ENCODE measurements at places on chromosomes 16 and 17.

GRCh38 chr17:13792314-13792713 is 190.6 kb upstream of the HS3ST3A1 start:
- H3K27me3 ChIP-seq, result no peaks in the 10 kb centered on the region
- H3K36me3 ChIP-seq, result no peaks in the 10 kb centered on the region
- H3K4me3 ChIP-seq, result no peak overlapping the region
- H3K27ac ChIP-seq, result no peak overlapping the region
- no peaks in the 10 kb centered on the region for H3K4me1 ChIP-seq

DNA sequence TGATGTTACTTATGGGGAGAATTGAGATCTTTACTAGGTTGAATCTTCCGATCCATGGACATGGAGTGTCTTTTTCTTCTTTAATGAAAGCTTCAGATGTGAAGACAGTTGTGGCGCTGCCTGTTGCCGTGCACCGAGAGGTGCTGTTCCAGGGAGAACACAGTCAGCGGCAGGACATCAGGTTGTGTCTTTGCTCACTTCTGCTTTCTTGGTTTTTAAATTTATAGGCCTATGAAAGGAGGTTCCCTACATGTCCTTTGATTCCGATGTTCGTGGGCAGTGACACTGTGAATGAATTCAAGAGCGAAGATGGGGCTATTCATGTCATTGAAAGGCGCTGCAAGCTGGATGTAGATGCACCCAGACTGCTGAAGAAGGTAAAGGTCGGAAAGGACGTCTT is 49.8 kb downstream of the SEC14L1 start:
- no peak overlapping the region for H3K27ac ChIP-seq
- H3K27me3 ChIP-seq, result no peaks in the 10 kb centered on the region
- H3K36me3 ChIP-seq, result peaks cover 53% of the 10 kb centered on the region
- no peak overlapping the region for H3K4me3 ChIP-seq
- DNase-seq, result no peak
- peaks cover 20% of the 10 kb centered on the region for H3K4me1 ChIP-seq

GRCh38 chr17:6936370-6937028 is 59.4 kb upstream of the ALOX12 start:
- DNase-seq, result no peak
- no peaks in the 10 kb centered on the region for H3K36me3 ChIP-seq
- peak overlapping the region; percentile 46 for H3K4me3 ChIP-seq
- H3K4me1 ChIP-seq, result no peaks in the 10 kb centered on the region

DNA sequence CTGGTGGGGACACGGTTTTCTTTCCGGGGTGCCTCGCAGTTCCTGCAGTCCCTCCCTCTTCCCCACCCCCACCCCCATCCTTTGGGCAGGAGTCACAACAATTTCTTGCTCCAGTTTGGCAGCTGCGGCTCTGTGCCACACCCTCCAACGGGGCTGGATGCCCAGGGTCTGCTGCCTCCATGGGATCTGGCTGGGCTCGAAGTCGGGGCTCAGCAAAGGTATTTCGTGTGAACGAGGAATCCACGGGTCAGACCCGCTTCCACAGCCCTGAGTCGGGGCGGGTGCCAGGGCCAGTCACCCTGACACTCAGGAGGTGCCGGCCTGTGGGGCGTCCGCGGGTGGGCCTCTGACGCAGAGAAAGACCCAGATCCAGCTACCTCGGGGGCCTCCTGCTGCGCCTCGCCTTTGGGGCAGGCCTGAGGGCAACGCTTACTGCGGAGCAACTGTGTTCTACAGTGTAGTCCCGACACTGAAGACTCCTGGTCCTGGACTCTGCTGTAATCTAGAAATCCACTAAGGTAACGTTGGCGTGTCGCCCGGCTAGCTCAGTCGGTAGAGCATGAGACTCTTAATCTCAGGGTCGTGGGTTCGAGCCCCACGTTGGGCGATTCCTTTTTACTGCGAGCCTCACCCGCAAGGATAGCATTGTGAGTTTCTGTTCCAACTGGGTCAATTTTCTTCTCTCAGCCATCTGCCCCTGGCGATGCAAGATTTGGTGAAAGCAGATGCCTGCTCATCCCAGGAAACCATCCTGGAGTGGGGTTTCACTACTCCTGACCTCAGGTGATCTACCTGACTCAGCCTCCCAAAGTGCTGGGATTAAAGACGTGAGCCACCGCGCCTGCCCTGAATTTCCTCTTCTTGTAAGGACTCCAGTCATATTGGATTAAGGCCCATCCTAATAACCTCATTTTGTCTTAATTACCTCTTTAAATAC is 12.6 kb upstream of the OR1F1 start:
- H3K27me3 ChIP-seq, result peaks cover 97% of the 10 kb centered on the region
- no peaks in the 10 kb centered on the region for H3K36me3 ChIP-seq

DNA sequence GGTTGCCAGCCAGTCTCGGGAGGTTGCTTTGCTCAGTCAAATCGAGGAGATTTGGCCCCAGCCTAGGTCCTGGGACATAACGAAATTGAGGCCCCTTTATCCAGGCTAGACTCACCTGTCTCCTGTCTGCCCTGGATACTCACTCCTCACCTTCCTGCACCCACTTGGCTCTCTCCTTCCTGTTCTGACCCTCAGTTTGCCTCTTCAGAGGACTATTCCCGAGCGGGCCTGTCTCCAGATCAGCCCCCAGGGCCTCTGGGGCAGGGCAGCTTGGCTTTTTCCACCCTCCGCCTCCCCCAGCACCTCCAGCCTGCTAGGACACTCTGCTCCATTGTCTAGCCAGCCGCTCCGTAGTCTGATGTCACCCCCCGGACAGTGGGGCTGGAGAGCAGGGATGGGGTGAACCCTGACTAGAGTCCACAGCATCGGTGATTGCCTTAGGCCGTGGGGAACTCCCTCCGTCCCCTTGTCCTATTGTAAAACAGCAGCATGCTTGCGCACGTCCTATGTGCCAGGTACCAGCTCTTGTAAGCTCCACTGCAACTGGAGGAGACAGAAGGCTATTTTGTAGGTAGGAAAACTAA is 8.8 kb downstream of the WFIKKN2 start:
- H3K4me1 ChIP-seq, result no peaks in the 10 kb centered on the region
- no peaks in the 10 kb centered on the region for H3K27me3 ChIP-seq
- no peak overlapping the region for H3K4me3 ChIP-seq
- no peak for DNase-seq

GRCh38 chr16:49854188-49854795 is 1.6 kb downstream of the ZNF423 start:
- H3K36me3 ChIP-seq, result no peaks in the 10 kb centered on the region
- H3K4me1 ChIP-seq, result peaks cover 45% of the 10 kb centered on the region
- H3K4me3 ChIP-seq, result peak overlapping the region; percentile 66
- H3K27ac ChIP-seq, result peak overlapping the region; percentile 82
- peaks cover 13% of the 10 kb centered on the region for H3K27me3 ChIP-seq

DNA sequence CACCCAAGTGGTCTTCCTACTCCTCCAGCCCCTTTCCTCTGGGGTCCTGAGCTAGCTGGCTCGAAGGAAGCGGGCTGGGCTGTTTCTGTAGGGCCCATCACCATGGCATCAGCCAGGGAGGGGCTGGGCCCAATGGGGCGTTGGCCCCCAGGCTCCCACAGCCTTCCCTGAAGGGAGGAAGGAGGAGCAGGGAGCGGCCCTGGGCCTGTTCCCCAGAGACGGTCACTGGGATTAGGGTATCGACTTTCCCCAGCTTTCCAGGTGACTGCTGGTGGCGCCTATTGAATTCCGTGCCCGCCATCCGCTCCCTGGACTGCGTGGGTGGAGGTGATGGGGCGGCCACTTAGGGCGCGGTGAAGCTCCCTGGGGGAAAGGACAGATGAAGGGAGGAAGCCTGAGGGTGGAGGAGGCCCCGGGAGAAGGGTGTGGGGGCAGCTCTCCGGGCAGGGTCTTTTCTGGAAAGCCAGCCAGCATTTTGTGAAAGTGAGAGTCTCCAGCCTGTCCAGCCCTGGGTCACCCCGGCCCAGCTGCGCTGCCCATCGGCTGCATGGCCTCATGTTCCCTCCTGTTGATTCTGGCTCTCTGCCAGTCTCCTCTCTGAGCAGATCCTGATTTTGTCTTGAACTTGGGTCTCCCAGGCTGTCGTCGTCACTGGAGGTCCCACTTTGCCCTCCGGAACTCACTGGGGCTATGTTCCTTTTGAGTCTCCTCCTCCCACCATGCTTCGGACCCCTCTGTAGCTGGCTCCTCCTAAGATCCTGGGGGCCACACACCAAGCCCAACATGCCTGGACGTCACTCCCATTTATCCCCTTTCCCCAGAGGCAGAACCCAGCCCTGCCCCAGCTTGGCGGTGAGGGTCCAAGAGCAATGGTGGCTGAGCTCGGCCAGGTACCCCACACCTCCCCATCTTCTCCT is 9.8 kb downstream of the NHERF1 start:
- no peaks in the 10 kb centered on the region for H3K27me3 ChIP-seq
- no peaks in the 10 kb centered on the region for H3K36me3 ChIP-seq
- peaks cover 48% of the 10 kb centered on the region for H3K4me1 ChIP-seq

- no peak overlapping the region for H3K4me3 ChIP-seq
- H3K36me3 ChIP-seq, result no peaks in the 10 kb centered on the region
- H3K27me3 ChIP-seq, result no peaks in the 10 kb centered on the region
- H3K4me1 ChIP-seq, result no peaks in the 10 kb centered on the region
- peak; percentile 11 for DNase-seq
Measured at GRCh38 chr16:2821487-2822157, 4.6 kb downstream of the PRSS21 start.

GRCh38 chr16:21590287-21590686 is 9.1 kb upstream of the METTL9 start:
- H3K4me3 ChIP-seq, result no peak overlapping the region
- no peak for DNase-seq
- H3K27ac ChIP-seq, result no peak overlapping the region

DNA sequence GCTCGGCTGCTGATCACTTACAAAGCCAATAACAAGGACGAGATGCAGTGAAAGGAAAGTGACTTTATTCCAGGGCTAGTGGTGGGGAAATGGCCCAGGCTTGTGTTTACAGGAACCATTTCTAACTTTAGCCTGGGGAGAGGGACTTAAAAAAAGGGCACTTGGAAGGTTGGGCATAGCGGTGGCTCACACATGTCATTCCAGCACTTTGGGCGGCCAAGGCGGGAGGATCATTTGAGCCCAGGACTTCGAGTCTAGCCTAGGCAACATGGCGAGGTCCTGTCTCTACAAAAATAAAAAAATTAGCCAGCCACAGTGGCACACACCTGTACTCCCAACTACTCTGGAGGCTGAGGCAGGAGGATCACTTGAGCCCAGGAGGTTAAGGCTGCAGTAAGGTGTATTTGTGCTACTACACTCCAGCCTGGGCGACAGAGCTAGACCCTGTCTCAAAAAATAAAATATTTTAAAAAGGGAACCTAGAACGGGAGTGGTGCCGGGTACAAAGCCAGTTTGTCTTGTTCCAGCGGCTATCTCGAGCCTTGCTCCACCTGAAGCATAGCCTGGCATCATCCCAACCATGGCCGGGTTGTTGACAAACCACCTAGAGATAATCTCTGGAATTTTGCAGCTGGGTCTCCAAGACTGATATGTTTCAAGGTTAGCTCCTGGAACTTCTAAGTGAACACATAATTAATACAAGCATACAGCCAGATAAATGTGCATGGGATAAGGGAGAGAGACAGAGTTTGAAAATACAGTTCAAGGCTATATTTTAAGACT is 5.7 kb upstream of the TVP23A start:
- H3K4me3 ChIP-seq, result no peak overlapping the region
- peaks cover 27% of the 10 kb centered on the region for H3K4me1 ChIP-seq
- H3K27me3 ChIP-seq, result no peaks in the 10 kb centered on the region
- no peak overlapping the region for H3K27ac ChIP-seq
- H3K36me3 ChIP-seq, result no peaks in the 10 kb centered on the region
- peak; percentile 81 for DNase-seq

DNA sequence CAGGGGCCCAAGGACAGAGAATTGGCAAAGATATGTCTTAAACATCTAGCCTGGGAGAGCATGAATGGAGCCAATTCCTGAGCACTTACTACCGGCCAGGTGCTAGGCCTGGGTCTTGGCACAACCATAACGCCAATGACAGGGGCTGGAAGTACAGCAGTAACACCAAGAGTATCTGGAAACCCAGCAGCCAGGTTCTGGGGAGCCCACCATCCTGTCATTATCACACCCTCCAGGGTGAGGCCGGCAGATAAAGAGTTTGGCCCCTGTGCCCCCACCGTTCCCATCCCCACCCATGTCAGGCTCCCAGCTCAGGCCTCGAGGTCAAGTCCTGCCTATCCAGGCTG is 508 bp upstream of the TMC8 start:
- peak overlapping the region; percentile 86 for H3K27ac ChIP-seq
- no peaks in the 10 kb centered on the region for H3K27me3 ChIP-seq
- H3K4me1 ChIP-seq, result peaks cover 62% of the 10 kb centered on the region
- peaks cover 12% of the 10 kb centered on the region for H3K36me3 ChIP-seq
- DNase-seq, result no peak

DNA sequence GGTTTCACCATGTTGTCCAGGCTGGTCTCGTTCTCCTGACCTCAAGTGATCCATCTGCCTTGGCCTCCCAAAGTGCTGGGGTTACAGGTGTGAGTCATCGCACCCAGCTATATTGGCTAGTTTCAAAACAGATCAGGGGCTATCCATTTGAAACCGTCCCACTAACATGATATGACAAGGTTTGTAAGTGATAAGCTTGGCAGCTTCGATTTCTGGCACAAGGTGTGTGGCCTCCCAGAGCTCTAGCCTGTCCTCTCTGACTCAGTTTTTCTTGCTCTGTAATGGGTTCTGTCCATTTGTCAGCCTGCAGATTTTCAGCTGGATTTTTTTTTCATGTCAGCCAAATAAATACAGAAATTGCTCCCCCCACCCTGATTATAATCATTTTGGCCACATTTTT is 31.8 kb upstream of the TENT4B start:
- no peaks in the 10 kb centered on the region for H3K27me3 ChIP-seq
- no peak overlapping the region for H3K4me3 ChIP-seq
- H3K4me1 ChIP-seq, result no peaks in the 10 kb centered on the region
- no peaks in the 10 kb centered on the region for H3K36me3 ChIP-seq
- no peak overlapping the region for H3K27ac ChIP-seq

- H3K27ac ChIP-seq, result no peak overlapping the region
- DNase-seq, result peak; percentile 67
- no peaks in the 10 kb centered on the region for H3K4me1 ChIP-seq
Measured at GRCh38 chr17:7745748-7746470, 28.4 kb downstream of the DNAH2 start.

DNA sequence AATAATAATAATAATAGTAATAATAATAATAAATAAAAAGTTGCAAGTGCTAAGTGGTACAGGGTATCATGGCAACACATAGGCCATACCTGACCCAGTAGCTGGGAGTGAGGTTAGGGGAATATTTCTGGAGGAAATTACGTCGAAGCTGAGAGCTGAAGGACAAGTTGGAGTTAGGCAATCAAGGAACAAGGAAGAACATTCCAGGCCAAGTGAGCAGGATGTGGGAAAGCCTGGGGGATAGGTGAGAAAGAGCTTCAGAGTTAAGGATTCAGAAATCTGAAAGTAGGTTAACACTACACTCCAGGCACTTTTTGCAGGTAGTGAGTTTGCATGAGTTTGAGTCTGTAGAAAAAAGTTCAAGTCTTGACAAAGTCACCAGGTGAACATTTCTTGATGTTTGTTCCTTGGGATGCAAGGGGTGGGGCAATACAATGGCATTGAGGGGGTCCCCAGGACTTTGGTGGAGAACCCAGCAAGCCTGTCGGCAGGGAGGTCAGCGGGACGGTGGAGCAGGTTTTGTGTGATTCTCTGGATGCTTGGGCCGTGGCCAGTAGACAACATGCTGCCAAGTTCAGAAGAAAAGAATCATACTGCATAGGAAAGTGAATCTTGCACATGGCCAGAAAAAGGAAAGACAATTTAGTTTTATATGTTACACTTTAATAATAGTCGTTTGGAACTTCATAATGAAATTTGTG is 27.7 kb upstream of the MPHOSPH6 start:
- no peaks in the 10 kb centered on the region for H3K27me3 ChIP-seq
- H3K27ac ChIP-seq, result no peak overlapping the region
- no peaks in the 10 kb centered on the region for H3K36me3 ChIP-seq
- peaks cover 8% of the 10 kb centered on the region for H3K4me1 ChIP-seq

- no peaks in the 10 kb centered on the region for H3K36me3 ChIP-seq
- H3K4me3 ChIP-seq, result no peak overlapping the region
- H3K27ac ChIP-seq, result no peak overlapping the region
- no peaks in the 10 kb centered on the region for H3K27me3 ChIP-seq
- DNase-seq, result no peak
Measured at GRCh38 chr16:12016291-12016947, 39.9 kb downstream of the SNX29 start.

All from upper lobe of right lung (tissue), 1 donor.